ENCODE measurements at places on chromosomes 1 and 21. TPM values are rescaled to one million over a fixed set of nuclear protein-coding genes. Genes with fewer than 3 reads are reported as not detected.

DNA sequence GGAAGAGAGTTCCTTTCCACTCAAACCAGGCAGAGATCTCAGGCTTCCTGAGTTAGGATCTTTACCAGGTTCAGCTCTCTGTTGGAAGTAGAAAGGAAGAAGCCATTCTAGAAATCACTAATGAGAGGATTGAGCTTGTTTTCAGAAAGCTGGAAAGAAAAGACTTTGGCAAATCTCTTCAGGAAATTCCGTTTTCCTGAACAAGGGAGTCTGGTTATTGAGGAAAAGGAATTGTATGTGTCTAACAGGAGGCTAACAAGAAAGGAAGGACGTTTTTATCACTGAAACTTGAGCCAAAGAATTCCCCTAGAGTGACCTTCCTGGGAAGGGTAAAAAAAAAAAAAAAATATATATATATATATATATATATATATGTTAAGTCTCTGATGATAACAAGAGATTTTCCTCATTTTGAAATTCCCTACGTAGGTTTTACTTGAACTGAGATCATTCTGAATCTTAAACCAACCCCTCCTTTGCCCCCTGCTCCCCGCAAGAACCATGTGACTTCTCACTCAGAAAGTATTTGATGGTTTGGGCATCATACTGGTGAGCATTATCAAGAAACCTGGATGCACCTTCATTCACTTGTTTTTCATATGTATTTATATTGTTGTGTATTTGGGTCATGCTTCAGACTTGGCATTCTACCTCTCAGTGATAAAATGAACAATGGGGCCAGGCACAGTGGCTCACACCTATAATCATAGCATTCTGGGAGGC, 98.4 kb upstream of the BMP8A start:
- H3K36me3 ChIP-seq: peaks cover 22% of the 10 kb centered on the region
- H3K4me3 ChIP-seq: peak overlapping the region; percentile 15
- DNase-seq: no peak
- peak overlapping the region; percentile 94 for H3K27ac ChIP-seq
- H3K27me3 ChIP-seq: no peaks in the 10 kb centered on the region

DNA sequence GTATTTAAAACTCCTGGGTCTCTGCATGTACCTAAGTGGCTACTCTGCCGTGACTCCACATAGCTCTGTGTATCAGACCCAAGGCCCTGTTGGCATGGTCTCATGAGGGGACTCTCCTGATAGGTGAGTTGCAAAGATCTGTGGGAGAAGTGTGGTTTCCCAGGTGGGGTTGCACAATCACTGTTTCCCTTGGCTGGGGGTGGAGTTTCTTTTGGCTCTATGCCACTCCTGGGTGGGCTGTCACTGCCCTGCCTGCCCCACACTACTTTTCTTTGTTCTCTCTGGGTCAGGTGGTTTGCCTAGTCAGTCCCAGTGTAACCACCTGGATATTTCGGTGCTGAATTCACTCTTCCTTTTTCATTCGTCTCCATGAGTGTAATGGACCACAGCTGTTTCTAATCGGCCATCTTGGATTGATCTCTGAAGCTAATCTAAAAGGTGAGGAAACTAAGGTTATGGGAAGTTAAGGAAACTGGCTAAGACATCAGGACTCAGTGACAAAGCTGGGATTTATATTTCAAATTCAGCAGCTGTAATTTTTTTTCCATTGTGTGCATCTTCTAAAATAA, 97.1 kb upstream of the CACYBP start:
- no peaks in the 10 kb centered on the region for H3K4me1 ChIP-seq
- no peaks in the 10 kb centered on the region for H3K27me3 ChIP-seq
- no peak overlapping the region for H3K4me3 ChIP-seq
- no peaks in the 10 kb centered on the region for H3K36me3 ChIP-seq

GRCh38 chr21:14869984-14870852, 194.6 kb downstream of the NRIP1 start:
- no peak overlapping the region for H3K4me3 ChIP-seq
- H3K27me3 ChIP-seq: no peaks in the 10 kb centered on the region
- H3K27ac ChIP-seq: no peak overlapping the region
- no peaks in the 10 kb centered on the region for H3K36me3 ChIP-seq

DNA sequence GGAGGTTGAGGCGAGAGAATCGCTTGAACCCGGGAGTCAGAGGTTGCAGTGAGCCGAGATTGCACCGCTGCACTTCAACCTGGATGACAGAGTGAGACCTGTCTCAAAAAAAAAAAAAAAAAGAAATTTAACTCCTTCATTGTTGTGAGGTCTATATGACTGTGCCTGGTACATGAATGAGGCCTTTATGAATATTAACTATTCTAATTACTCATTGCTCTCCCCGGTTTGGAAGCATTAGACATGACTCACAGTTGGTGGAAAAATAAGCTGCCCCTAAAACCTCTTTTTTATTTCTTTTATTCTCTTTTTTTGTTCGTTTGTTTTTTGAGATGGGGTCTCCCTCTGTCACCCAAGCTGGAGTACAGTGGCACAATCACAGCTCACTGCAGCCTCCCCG, 3.3 kb downstream of the NPPB start:
- peaks cover 12% of the 10 kb centered on the region for H3K4me1 ChIP-seq
- H3K36me3 ChIP-seq: no peaks in the 10 kb centered on the region
- H3K4me3 ChIP-seq: no peak overlapping the region
- no peak for DNase-seq
- H3K27me3 ChIP-seq: peaks cover 22% of the 10 kb centered on the region

GRCh38 chr1:46193285-46193684, 4.9 kb downstream of the POMGNT1 start:
- peaks cover 20% of the 10 kb centered on the region for H3K4me1 ChIP-seq
- no peaks in the 10 kb centered on the region for H3K27me3 ChIP-seq
- H3K4me3 ChIP-seq: no peak overlapping the region

GRCh38 chr1:42176902-42177519, 12.5 kb upstream of the GUCA2A start:
- DNase-seq: peak; percentile 35
- H3K27ac ChIP-seq: no peak overlapping the region
- H3K27me3 ChIP-seq: no peaks in the 10 kb centered on the region
- H3K4me1 ChIP-seq: peaks cover 22% of the 10 kb centered on the region

DNA sequence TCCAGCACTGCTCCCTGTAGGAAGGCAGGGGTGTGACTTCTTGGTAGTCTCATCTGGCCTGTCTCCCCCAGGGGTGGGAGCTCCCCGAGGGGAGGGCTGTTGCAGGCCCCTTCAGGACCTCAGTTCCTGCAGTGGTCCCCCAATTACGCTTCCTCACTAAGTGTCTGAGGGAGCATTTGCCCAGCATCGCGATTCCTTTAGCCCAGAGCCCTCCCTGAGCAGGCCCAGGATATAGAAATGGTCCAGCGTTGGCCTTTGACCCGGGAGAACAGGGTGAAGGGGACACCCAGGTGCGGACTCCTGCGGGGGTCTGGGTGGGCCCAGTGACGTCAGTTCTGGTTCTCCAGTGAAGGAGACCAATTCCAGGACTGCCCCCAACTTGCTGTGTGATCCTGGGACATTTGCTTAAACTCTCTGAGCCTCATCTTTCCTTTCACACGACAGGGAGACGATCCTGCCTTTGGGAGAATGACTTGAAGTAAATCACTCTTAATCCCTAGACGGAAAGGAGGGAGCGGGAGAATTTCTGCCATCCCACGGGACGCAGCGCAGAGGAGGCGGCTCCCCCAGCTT, 32.6 kb upstream of the BTG2 start:
- H3K36me3 ChIP-seq: no peaks in the 10 kb centered on the region
- H3K27ac ChIP-seq: no peak overlapping the region
- peaks cover 14% of the 10 kb centered on the region for H3K4me1 ChIP-seq
- DNase-seq: no peak

DNA sequence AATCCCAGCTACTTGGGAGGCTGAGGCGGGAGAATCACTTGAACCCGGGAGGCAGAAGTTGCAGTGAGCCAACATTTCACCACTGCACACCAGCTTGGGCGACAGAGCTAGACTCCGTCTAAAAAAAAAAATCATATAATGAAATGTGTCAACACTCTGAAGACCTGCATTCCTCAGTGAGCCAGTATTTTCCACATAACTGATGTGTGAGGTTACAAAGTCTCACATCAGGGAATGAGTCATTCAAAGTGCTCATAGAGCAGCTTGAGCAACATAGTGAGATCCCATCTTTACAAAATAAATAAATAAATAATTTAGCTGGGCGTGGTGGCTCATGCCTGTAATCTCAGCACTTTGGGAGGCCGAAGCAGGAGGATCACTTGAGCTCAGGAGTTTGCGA, 65.5 kb downstream of the CASZ1 start:
- DNase-seq: peak; percentile 79
- no peaks in the 10 kb centered on the region for H3K36me3 ChIP-seq
- H3K4me1 ChIP-seq: no peaks in the 10 kb centered on the region
- peaks cover 26% of the 10 kb centered on the region for H3K27me3 ChIP-seq
- no peak overlapping the region for H3K4me3 ChIP-seq

GRCh38 chr1:156908541-156908940, 11.9 kb upstream of the LRRC71 start:
- H3K4me1 ChIP-seq: peaks cover 28% of the 10 kb centered on the region
- H3K4me3 ChIP-seq: no peak overlapping the region
- no peaks in the 10 kb centered on the region for H3K27me3 ChIP-seq
- DNase-seq: no peak

GRCh38 chr1:68363339-68363738, 86.4 kb downstream of the RPE65 start:
- H3K27ac ChIP-seq: no peak overlapping the region
- H3K4me1 ChIP-seq: peaks cover 3% of the 10 kb centered on the region

DNA sequence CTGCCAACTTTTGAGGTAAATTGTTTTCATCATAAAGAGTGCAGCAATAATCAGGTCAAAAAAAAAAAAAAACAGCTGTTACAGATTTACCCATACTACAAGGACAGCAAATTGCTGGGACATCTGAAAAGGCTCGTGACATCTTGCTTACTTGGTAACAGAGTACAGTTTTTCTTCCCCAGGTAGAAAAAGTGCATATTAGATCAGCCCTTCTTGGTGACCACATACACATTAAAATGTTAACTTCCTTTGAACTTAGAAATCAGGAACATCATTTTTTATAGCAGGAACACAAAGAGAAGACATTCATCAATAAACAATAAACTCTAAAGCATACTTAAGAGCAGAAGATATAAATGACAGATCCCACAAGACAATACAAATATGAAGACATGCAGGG, 16.1 kb downstream of the TP53BP2 start:
- no peak for DNase-seq
- peaks cover 8% of the 10 kb centered on the region for H3K4me1 ChIP-seq
- no peaks in the 10 kb centered on the region for H3K27me3 ChIP-seq
- no peak overlapping the region for H3K4me3 ChIP-seq
- H3K27ac ChIP-seq: no peak overlapping the region

GRCh38 chr1:235021815-235022214, 106.8 kb downstream of the TOMM20 start:
- DNase-seq: no peak
- H3K27ac ChIP-seq: no peak overlapping the region
- H3K27me3 ChIP-seq: no peaks in the 10 kb centered on the region

DNA sequence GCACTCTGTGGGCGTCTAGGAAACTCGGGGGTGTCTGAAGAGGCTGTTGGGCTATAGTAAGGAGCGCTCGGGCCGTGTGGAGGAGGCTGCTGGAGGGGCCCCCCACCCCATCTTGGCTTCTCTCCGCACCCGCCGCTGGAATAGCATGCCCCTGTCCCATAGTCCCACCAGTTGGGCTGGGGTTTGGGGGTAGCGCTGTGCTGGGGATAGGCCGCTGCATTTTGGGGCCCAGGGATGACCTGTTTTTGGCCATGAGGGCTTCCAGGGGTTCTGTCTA, 511 bp downstream of the EFNA3 start:
- peaks cover 17% of the 10 kb centered on the region for H3K4me1 ChIP-seq
- no peak overlapping the region for H3K27ac ChIP-seq
- no peak for DNase-seq
- no peaks in the 10 kb centered on the region for H3K36me3 ChIP-seq
- peaks cover 51% of the 10 kb centered on the region for H3K27me3 ChIP-seq

GRCh38 chr21:27831177-27831576, 864.3 kb upstream of the ADAMTS5 start:
- H3K4me1 ChIP-seq: no peaks in the 10 kb centered on the region
- no peak overlapping the region for H3K27ac ChIP-seq
- H3K4me3 ChIP-seq: no peak overlapping the region
- H3K36me3 ChIP-seq: no peaks in the 10 kb centered on the region

DNA sequence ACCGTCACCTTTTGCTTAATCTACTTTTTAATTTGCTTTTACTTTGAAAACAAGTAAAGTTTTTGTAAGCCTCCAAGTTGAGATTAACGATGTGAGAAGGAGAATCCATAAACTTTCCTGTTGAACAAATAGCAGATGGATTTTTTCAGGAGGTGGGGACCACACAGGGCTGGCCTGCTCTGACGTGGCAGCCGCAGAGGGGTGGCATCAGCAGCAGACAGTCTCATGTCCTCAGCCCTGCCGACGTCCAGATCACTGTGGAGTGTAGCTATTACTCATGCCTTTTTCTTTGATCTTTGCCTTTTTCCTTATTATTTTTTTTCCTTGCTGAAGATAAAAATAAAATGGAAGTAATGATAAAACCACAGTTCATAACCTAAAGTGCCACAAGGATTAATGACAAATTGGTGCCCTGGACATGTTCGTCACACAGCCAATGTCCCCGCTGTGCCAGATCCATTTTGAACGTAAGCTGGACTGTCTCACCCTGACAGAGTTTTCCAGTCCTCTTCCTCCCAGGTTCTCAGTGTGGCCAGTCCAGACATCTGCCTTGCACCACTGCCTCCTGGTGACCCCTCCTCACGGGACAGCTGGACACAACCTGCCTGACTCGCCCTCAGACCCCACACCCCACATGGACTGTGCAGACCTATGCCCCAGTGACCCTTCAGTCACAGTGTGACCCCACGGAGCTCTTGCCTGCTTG, 15.4 kb upstream of the ZBTB21 start:
- peaks cover 12% of the 10 kb centered on the region for H3K4me1 ChIP-seq
- H3K4me3 ChIP-seq: no peak overlapping the region
- H3K36me3 ChIP-seq: no peaks in the 10 kb centered on the region
- H3K27ac ChIP-seq: peak overlapping the region; percentile 55
- peak; percentile 77 for DNase-seq

The CLIC6 gene
- total RNA-seq: 0.30 TPM

The NR5A2 gene
- 0.39 TPM for total RNA-seq

The CYP4Z1 gene
- total RNA-seq: not detected

The OLIG2 gene
- total RNA-seq: 2.5 TPM

The GABPB2 gene
- total RNA-seq: 3.8 TPM

The VCAM1 gene
- total RNA-seq: 4.6 TPM

The C1orf216 gene
- total RNA-seq: 12.5 TPM

The GJA8 gene
- total RNA-seq: not detected

The CHI3L2 gene
- 0.65 TPM for total RNA-seq

The NUDT4B gene
- total RNA-seq: 1.2 TPM

The ALDH9A1 gene
- total RNA-seq: 62.7 TPM
